ENCODE measurements at places on chromosomes 1 and 21.

GRCh38 chr1:11493972-11494655, 15.2 kb downstream of the DISP3 start:
- no peak for DNase-seq

GRCh38 chr1:95216292-95216990, 17.6 kb upstream of the RWDD3 start:
- DNase-seq = no peak

DNA sequence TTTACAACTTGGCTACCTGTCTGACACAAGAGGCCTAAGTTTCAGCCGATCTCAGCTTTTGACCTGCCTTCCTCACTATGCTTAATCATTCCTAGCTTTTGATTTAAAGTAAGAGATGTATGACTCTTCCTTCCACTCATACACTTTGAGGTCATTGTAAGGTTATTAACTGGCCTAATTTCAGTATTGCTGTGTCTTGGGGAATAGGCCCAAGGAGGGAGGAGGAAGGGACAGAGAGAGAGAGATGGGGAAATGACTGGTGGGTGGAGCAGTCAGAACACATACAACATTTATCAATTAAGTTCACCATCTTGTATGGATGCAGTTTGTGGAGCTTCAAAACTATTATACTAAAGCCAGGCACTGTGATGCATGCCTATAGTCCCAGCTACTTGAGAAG, 28.3 kb upstream of the FAM20B start:
- DNase-seq = no peak

GRCh38 chr1:58809325-58810010, 25.6 kb upstream of the JUN start:
- no peak for DNase-seq

- DNase-seq = no peak
These were observed 2.6 kb downstream of the LRRC41 start for GRCh38 chr1:46300673-46301405.

DNA sequence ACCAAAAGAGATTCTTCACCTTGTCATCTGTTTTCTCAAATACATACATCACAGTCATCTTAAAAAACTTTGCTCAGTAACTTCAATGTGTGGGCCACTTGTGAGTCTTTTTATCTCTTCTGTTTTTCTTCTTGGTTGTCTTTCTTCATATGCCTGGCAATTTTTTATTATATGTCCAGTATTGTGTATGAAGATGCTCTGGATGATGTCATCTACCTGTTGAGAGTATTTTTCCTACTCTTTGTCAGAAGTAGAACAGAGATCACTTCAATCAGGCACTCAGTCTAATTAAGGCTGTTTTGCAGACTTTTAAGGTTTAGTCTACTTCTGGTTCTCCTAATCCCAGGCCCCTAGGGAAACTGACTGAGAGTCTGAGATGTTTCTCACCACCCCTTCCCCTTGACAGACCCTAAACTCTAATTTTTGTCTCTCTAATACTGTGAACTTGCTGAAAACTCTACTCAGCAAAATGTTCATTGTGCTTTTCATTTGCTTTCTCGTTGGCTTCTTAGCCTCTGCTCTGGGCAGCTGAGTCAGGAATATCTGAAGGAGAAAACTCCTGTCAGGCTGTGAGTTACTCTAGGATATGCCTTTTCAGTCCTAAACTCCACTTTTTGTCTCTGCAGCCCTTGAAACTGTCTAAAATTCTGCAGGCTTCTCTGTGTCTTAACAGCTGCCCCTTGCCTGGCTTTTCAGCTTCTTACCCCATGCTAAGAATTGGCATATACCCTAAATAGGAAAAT, 33.0 kb upstream of the DNAJC6 start:
- DNase-seq = no peak

GRCh38 chr1:77888781-77889642, 588 bp downstream of the NEXN start:
- DNase-seq = peak; percentile 4

DNA sequence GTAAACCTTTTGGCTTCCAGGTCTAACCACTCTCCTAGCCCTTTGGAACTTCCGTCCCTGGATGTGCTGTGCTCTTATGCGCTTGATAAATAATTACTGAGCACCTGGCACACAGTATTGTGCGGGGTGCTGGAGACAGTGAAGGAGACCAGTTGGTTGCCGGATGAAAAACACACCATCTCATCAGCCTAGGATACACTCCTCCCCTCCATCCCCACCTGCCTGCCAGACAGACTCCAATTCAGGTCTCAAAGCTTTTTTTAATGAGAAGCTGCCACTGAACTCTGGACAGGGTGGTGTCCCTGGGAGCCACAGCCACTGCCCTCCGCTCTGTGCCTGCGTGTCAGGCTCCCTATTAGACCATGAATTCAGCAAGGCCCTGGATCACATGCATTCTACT, 9.2 kb downstream of the GNB1 start:
- peak; percentile 71 for DNase-seq

DNA sequence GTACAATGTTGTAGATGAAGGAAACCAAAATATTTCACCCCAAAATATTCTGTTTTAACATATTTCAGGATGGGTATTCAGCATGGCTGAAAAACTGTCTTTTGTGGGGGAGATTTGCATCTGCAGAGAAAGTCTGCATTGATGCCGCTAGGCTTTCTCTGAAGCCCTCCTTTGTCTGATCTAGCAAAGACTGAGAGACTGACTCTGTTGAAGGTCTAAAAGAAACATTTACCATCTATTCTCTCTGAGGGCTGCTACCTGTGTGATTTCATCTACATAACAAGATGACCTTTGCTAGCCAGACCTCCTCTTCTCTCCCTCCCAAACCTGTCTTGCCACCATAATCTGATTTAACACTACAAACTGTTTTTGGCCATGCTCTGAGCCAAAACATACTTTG, 12.4 kb upstream of the MT1HL1 start:
- DNase-seq = no peak

GRCh38 chr1:59026472-59026948, 242.7 kb upstream of the JUN start:
- no peak for DNase-seq

DNA sequence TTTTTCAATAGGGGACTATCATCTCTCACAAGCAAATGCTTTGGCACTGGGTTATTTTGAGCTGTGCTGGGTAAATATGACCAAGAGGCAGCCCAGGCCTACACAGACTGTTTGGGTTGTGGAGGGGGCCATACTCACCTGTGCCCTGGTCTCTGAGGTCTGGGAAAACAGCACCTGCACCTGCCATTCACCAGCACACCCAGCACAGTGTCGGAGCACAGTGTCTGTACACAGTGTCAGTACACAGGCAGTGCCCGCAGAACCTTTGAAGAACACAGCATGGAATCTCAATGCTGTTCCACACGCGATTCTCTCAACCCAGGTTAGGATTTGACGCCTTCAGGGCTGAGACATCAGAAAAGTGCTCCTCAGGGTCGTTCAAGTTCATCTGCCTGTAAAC, 35.0 kb upstream of the FAM89A start:
- DNase-seq = no peak

DNA sequence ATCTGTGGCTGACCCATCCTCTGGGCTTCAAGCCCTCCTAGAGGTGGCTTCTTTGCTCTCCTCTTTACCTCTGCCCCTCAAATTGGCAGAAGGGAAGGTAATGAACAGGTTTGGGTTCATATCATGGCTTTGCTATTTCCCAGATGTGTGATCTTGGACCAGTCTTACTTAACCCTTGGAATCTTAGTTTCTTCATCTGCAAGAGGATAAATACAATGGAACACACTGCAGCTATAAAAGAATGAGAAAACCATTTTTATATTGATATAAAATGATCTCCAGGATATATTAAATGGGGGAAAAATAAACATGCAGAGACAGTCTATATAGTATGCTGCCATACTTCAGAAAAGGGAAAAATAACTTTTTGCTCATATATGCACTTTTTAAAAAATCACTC, 5.6 kb downstream of the GLMP start:
- DNase-seq = no peak

DNA sequence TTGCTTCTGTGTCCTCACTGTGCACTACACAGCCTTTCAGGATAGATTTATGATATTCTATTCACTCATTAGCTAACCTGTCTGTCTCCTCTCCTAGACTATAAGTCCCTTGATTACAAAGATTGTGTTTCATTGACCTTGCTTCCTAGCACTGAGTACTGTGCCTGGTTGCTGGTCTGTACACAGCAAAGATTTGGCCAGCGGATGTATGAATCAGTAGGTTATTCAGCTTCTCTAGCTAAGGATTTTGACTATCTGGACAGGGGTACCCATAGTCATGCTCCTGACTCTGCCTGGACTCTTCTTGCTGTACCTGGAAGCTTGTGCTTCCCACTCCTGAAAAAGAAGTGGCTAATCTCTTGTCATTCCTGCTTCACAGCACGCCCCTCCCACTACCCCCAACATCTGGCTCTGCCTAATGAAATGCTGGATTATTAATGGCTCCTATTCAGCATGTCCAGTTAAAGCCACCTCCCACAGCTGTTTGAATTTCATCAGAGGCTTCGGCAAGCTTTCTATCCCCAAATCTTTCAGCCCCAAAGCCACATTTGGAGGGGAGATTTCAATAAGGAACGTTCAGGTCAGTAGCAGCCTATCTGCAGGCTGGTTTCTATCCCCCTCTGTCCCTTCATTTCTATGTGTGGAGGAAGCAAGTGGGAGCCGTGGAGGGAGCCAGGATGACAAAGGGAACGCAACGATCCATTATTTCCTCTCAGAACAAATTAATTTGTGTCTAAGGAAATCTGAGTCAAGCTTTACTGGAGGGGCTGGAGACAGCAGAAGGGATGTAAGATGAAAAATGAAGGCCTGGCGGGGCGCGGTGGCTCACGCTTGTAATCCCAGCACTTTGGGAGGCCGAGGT, 64.8 kb upstream of the PPM1J start:
- no peak for DNase-seq

DNA sequence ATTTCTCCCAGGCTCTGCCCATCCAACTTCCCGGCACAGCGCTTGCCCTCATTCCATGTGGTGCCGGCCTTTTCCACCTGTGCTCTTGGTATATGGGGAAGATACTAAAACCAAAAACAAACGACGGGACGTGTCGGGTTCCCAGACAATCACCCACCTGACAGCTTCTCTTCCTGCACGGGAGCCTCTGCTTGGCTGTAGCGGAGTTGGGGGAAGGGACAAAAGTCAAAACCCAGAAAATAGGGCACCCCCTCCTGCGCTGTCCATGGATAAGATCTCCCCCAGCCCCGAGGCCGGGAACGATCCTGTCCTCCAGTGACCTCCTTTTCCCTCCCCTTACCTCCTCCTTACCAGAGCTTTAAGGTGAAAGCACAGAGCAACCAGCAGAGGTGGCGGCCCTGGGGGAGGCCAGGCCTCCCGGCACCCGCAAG, 640 bp downstream of the JTB start:
- DNase-seq = no peak

GRCh38 chr21:28485301-28486022, 507.2 kb downstream of the LTN1 start:
- no peak for DNase-seq

DNA sequence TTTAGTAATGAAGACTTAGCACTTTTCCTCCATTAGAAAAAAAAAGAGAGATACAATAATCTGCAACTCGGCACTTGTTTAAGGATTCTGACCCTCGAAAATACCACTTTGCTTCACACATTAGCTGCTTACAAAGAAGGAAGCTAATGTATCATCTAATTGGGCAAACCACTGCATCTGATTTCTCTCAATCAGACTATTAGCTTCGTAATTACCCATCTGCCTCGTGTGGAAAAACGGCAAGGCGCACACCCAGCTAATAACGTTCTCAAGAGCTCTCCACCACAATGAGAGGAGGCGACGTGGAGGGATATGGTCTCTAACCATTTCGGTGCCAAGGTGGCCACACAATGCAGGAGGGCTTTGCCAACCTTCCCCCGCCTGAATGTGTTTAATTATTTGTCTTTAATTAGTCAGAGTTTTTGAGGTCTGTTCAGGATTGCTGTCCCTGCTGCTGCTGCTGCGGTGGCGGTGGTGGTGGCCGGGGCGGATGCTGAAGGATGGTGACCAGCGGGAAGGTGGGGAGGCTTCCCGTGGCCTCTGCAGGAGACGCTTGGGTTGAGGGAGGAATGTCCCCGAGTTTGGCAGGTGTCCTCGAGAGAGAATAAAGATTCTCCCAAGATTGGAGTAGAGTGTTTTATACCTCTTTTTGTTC, 374.5 kb downstream of the RPS6KC1 start:
- DNase-seq = no peak

DNA sequence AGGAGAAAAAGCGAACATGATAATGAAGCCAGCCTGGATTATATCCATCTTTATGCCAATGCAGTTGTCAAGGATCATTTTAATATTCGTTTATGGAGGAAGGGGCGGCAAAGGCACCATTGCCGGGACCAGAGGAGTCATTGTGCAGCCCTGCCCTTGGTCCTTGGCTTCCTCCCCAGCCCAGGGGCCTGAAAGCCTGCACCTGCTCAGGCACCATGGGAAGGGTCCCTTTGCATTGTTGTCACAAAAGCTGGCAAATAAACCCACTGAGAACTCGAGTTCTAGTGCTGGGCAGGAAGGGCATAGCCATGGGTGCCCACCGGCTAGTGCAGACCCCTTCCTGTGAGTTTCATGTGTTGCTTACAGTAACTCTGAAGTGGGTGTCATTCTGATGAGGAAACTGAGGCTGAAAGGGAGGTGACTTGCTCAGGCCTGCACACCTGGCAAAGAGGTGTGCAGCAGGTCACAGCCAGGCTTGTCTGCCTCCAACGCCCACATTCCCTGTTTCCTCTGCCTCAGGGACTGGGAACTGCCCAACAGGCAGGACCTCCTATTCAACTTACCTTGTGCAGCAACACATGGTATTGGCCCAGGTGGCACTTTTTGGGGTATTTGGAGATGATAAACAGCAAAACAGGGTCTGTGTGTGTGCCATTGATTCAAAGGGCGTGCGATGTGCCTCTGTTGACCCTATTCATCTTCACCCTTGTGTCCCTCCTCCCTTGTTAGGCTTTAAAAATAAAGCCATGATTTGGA, 84.6 kb downstream of the MAN1C1 start:
- no peak for DNase-seq

GRCh38 chr1:9759939-9760338, 63.8 kb downstream of the CLSTN1 start:
- DNase-seq = no peak

- DNase-seq = no peak
These were observed 428.3 kb upstream of the ZRANB2 start for GRCh38 chr1:71509051-71509595.

DNA sequence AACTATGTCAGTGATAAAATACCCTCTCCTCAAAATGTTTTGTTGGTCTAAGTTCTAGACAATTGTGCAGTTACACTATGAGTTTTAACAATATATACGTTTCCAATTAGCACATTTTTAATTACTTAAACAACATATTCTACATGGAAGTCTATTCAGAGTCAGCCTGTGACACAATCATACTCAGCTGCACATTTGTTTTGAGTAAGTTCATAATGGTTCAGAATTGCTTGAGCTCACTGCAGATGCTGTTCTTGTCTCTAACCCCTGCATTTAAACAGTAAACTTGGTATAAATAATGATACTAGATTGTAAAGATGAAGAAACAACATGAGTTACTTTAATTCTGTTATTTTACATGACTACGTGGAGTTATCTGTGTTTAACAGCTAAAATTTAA, 30.6 kb downstream of the CDKN2C start:
- no peak for DNase-seq

All from NCI-H2171 treated with DMSO at 0.1 percent for 48 hours (cell line).